CD4-positive, alpha-beta T cell treated with Interleukin-17A for 4 hours (primary cell): ENCODE measurements at places on chromosomes 1 and 21.

DNA sequence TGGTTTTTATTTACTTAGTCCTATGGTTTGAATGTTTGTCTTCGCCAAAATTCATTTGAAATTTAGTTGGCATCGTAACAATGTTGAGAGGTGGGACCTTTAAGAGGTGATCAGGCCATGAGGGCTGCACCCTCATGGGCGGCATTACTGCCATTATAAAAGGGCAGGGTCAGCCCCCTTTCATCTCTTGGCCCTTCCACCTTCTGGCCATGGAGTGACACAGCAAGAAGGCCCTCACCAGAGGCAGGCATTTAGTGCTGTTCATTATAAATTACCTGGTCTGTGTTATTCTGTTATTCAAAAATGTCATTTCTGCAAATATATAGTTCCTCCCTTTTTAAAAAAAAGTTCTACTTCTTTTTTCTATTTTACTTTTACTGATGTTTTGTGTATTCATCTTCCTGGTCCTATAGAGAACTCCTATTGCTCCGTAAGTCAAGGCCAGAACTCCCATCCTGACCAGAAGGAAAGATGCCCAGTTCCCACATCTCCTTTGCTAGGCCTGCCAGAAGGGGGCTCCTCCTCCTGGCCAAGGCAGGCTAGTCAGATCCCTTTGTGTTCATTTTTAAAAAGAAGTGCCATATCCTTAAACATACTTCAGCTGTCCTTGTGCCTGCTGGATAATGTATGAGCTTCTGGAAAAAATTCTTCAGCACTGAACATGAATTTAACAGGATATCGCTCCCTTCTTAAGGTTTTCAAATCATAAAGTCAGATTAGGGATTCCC is 10.0 kb upstream of the LBR start:
- peak; percentile 21 for DNase-seq

- peak; percentile 95 for DNase-seq
Observed at GRCh38 chr1:1374929-1375662, at the start of gene AURKAIP1. AURKAIP1 (minus strand) TSS chr1:1375207; CDS start chr1:1374756, 451 bp downstream.

- DNase-seq: no peak
Observed at GRCh38 chr21:9767592-9768375, 753.6 kb upstream of the TPTE start.

DNA sequence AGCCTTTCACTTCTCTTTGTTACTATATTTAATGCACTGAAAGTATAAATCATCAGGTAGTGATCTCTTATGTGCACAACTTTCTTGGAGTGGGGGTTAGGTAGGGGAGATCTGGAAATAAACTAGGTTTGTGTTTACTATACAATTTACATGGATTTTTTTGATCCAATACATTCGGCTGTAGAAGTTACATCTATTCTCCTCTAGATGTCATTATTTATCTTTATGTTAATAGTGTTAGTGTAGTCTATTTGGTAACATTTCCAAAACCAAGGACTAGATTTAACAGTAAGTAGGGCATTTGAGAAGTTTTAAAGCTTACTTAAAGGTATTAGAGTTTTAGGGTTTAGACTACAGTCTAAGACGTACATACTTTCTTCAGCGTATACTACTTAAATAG is 5.4 kb downstream of the VPS45 start:
- DNase-seq: no peak

DNA sequence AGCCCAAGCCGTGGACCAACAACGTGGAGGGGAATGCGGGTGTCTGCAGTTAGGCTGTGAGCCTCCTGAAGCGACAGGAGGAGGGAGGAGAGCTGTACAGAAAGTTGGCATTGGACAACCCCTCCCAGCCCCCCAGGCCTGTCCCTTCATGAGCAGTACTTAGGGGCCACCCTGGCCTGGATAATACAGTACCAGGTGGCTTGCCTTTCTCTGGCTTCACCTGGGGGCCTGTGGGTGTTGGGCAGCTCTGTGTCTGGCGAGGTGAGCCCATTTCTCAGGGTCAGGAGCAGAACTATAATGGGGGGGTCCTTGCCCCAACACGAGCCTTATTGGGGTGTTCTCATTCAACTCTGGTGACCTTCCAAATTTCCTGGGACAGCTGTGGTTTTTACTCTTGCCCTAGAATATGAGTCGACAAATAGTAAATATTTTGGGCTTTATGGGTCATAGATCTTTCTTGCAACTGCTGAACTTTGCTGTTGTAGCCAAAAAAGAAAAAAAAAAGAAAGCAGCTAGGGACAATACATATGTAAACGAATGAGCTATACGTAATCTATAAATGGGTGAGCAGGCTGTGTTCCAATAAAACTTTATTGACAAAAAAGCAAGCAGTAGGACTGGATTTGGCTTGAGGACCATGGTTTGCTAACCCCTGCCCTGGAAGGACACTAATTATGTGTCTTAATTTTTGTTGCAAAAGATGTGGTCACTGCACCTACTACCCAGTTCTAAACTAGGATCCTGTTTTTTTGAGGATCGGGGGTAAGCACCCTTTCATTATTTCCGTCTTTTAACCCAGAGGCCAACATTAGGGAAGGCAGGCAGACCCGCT is 11.4 kb downstream of the COQ8A start:
- DNase-seq: no peak

GRCh38 chr21:38985568-38986378 is 180.0 kb downstream of the ETS2 start:
- no peak for DNase-seq

- DNase-seq: no peak
Observed at GRCh38 chr1:54538538-54538937, 9.5 kb upstream of the ACOT11 start.

DNA sequence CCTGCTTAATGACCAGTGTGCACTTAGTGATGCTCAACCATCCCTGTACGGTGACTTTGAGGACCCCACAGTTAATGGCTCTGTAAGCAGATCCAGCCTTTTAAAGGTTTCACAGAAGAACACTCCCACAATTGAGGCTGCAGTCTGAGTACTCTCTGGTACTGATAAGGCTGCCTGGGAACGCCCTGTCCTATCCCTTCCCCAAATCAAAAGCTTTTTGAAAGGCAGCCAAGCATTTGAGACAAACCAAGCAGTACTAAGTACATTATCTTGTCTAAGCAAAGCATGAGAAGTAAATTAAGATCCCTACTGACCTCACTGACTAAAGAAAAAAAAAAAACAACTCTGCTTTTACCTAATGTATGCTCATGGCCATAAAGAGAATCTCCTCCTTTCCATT is 60.7 kb downstream of the SH3GLB1 start:
- DNase-seq: no peak

- no peak for DNase-seq
Observed at GRCh38 chr21:31110430-31110829, 72.2 kb upstream of the KRTAP19-8 start.

DNA sequence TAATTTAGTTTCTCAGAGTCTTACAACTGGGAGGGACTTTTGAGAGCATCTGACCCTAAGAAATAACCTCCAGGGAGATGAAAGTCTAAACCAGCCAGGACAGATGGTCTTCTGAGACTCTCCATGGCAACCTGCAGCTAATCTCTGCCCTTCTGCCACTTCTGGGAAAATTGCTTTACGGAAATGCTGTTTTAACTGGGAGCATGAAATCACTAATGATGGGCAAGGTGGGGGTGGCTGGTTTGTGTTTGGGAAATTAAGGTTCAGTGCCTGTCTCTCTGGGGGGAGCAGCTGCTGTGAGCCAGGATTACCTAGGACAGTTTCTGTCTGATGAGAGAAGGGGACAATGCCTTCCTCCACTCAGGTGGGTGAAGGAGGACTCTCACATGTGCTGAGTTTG is 33.2 kb downstream of the ROR1 start:
- DNase-seq: no peak

GRCh38 chr1:245776139-245776538 is 621.4 kb downstream of the KIF26B start:
- DNase-seq: no peak

GRCh38 chr21:42352441-42353095 is 1.8 kb upstream of the TFF2 start:
- no peak for DNase-seq

DNA sequence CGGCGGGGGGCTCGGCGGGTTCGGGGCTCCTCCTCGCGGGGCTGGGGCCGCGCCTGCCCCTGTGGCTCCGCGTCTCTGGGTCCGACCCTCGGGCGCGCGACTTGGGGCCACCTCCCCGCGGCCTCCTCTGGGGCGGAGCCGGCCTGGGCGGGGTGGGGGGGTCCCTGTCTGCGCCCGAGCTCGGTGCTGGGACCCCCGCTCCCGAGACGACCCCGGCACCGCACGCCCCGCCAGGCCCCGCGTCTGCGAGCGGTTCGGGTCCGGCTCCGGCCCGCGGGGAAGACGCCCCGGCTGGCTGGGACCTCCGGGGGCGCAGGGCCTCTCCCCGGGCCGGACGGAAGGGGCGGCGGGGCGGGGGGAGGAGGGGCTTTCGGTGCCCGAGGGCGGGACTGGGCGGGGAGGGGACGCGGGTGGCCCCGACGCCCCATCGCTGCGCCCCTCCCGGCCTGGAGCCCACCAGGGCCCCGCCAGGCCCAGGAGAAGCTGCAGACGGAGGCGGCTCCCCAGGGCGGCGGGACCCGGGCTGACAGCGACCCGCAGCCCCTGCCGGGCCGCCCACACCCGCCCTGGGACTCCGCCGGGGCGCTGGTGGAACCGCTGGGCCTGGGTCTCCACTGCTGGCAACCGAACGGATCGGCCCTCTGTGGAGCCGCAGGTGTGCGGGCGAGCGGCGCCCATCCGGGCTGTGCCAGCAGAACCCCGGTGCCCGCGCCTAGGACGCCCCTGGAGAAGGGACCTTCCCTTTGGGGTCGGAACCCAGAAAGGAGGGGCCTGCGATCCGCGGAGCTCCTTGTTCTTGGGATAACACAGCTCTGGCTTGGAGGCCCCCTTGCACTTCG is 610 bp downstream of the COL6A2 start:
- peak; percentile 55 for DNase-seq

DNA sequence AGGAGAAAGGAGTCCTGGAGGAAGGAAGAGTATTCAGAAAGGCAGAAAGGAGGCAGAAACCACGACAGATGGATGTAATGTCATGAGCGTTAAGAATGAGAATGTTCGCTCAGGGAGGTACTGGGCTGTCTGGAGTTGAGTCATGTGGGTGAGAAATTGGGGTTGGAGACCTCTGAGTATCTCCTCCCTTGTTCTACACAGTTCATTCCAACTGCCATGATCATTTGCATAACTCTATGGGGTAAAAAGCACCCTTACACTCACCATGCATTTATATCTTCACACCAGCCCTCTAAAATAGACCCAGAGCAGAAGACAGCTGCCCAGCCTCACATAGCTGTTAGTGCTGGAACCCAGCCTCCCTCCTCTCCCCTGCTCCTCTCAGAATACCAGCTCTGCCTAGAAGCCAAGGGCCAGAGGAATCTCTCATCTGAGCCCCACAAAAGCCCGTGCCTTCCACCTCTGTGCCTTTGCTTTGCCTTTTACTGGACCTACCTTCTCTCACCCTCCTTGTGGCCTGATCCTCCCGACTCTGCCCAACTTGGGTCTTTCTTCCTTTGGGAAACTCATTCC is 85.2 kb downstream of the BEND5 start:
- DNase-seq: no peak

DNA sequence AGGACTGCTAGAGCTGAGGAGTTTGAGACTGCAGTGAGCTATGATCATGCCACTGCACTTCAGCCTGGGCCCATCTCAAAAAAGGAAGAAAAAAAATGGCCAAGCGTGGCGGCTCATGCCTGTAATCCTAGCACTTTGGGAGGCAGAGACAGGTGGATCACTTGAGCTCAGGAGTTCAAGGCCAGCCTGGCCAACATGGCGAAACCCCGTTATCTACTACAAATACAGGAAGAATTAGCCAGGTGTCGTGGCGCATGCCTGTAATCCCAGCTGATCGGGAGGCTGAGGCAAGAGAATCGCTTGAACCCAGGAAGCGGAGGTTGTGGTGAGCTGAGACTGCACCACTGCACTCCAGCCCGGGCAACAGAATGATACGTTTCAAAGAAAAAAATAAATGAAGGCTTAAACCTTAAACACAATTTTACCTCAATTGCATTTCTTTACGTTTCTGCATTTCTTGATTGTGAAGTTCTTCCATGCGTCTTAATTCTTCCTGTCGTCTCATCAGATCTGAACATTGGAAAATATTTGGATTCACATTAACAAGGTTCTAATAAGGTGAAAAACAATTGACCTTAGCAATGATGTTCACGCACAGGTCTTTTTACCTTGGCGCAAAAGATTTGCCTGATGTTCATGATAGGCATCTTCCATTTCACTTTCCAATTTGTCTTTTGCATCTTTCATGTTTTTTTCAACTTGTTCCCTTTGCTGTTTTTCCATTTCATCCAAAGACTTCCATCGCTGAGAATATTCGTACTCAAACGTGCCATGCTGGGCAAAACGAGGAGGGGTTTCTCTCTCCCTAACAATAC is 4.2 kb downstream of the SFPQ start:
- no peak for DNase-seq

DNA sequence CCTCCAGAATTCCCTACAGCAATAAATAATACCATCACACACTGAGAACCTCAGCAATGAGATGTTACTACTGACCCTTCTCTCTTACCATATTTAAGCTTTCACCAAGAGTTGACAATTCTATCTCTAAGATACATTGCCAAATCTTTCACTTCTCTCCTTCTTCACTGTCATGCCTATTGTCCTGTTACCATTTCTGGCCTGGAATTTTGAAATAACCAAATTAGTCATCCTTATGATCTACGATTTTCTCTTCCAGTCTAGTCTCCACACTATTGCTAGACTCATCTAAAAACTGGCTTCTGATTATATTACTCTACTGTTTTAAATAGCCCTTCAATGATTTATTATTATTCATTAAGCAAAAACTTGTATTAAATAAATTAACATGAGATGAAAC is 656.1 kb upstream of the ADGRL4 start:
- DNase-seq: no peak

DNA sequence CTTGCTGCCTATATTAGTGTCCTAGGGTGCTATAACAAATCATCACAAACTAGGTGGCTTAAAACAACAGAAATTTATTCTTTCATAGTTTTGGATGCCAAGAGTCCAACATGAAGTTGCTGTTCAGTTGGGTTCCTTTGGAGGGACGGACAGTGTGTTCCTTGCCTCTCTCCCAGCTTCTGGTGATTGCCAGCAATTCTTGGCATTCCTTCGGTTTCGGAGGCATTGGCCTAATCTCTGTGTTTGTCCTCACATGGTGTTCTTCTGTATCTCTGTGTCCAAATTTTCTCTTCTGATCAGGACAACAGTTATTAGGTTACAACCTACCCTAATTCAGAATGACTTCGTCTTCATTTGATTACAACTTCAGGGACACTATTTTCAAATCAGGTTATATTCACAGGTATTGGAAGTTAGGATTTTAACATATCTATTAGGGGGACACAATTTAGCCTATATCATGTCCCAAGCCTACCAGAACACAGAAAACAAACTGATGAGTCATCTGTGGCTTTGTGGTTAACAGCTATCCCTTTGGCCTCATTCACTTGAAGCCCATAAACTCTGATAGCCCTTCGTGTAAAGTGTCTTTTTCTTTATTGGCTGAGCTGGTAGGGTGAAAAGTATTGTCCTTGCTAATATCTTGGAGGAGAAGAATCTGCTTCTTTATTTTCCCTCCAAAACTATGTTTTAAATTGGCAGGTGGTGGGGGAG is 83.2 kb upstream of the PAPPA2 start:
- DNase-seq: no peak

DNA sequence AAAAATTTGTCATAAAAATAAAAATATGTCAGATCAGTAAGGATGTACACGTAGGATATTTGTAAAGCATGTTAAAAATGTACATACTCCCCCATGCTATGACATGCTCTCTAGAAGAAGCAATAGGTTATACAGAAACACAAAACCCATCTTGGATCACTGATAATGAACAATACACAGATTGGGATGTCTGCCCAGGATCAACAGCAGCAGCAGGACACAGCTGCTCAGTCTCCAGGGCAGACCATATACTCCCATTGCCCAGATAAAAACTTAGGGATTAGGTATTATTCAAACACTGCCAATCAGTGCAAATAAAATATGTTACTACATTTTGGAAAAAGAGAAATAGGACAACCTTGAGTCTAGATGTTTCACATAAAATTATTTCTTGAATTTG is 39.0 kb downstream of the DAB1 start:
- no peak for DNase-seq
